Activated CD8-positive, alpha-beta T cell treated with anti-CD3 and anti-CD28 coated beads, Interleukin-2, amount 10 ng/mL, durations not matched to agents 7 days and 5 days (primary cell): ENCODE measurements at places on chromosomes 11 and 22. TPM values are rescaled to one million over a fixed set of nuclear protein-coding genes. Genes with fewer than 3 reads are reported as not detected.

DNA sequence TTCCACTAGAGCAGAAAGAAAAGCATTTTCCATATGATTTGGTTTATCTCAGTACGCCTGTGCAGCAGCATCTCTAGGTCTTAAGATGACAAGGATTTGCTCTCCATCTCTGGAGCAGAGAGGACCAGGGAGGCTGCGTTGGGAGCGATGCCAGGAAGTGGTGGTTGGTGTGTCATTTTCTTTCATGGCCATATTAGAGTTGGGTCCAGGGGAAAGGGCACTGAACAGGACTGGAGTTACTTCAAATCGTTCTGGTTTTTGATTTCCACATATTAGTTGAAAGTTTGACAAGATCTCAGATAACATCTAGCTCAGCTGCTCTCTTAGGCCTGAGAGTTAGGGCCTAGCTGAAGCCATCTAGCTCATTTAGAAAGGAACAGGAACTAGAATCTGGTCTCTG, 157.7 kb downstream of the ADAMTS15 start:
- DNase-seq, result no peak

DNA sequence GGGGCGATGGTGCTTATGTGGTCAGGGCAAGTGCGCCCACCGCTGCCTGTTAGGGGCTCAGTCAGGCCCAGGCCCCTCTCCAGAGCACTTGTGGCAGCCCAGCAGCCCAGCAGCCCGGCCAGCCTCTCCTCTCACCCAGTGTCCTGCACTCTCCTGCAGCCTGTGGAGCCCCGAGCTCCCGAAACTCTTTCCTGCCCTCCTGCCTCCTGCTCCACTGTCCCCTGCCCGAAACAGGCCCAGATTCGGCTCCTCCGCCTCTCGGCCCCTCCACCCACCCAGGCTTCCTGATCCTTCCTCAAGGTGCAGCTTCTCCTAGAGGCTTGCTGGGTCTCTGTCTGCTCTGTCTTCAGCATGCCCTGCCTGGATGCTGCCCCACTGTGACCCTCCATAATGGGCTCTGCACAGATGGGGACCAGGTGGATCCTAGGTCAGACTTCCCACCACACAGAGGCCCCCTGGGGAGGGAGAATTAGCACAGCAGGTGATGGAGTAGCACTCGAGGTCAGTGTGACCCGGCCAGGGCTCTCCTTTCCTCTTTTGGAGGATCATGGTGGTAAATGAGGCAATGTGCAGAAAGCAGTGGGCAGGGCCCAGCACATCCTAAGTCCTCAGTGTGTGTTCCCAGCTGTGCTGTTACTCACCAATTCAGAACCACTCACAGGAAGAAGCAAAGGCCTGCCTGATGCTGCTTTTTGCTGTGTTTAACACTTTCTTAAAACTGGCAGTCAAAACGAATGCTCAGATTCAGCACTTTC, 18.6 kb upstream of the NAP1L4 start:
- DNase-seq, result no peak

DNA sequence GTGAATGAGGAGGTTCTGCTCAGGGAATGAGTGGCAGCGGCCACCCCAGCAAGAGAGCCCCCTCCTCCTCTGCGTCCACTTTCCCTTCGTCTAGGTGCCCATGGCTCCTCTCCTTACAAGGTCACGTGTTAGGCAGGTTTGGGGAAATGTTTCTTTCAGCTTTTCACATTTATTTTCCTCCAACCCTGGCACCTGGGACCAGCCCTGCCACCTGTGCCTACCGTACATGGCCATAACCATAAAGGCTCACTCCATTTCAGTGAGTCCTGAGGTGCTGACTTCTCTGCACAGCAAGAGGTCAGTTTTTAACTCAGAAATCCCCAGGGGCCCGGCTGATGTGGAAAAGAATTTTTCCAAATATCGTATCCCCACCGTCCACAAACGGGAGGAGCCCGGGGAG, 71.2 kb downstream of the FLI1 start:
- no peak for DNase-seq

The MS4A12 gene
- total RNA-seq, result not detected

GRCh38 chr22:50605613-50606074, 5.1 kb downstream of the MAPK8IP2 start:
- DNase-seq, result no peak

The SLC15A3 gene
- total RNA-seq, result 2.0 TPM

DNA sequence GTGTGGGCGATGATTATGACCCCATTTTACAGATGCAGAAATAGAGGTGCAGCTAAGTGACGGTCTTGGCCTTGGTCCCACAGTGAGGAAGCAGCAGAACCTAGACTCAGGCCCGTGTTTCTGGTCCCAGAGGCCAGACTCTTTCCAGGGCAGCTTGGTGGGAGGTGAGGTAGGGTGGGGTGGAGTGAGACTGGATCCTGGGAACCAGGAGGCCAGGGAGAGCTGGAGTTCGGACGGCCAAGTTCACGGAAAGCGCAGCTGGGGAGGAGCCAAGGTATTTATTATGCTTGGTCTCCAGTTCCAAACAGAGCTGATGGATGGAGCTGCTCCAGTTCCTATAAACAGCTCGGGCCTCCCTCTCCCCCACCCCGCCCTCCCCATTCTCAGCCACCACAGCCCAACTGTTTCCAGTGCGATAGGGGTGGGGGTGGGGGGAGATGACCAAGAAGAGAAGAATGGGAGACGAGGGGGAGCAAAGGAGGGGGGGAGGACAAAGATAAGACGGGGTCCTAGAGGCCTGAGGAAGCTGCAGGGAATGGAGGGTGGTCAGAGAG, 16.2 kb downstream of the LRRC32 start:
- no peak for DNase-seq

DNA sequence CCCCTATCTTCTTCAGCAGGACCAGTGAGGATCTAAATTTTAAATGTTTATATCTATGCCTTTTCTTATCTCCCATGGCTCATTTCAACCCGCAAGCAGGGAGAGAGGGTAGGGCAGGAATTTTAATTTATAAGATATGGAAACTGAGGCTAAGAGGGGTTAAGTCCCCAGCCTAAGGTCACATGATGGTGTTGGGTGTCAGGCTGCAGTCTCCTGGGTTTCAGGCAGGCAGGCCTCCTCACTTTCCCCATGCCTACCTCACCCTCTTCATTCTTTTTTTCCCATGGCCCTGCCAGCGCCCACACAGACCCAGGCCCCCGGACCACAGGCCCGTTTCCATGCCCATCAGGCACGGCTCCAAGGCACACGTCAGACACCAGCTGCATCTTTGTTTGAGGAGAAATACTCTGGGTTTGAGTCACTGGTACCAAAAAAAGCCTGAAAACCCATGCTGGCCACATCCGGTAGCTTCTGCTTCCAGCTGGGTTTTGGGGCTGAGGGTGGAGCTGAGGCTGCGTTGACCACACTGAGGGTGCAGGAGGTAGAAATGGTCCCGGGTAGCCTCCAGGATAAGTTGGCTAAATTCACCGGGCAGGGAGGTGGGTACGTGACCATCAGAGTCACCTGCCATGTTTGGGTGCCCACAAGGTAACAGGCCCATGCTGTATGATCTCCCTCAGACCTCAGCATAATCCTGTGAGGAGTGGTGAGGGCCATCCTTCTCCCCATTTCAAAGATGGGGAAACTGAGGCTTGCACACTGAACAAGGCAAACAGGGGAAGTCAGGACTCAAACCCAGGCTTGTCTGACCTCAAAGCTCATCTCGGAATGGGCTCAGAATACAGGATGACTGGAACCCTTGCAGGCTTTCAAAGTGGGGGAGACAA, 7.5 kb downstream of the CRYBB1 start:
- peak; percentile 78 for DNase-seq

The TSPAN32 gene
- total RNA-seq, result 39.7 TPM

The MLC1 gene
- total RNA-seq, result 8.3 TPM

The CHST1 gene
- not detected for total RNA-seq

GRCh38 chr11:11981364-11981763, 27.1 kb downstream of the DKK3 start:
- DNase-seq, result no peak

The DDTL gene
- not detected for total RNA-seq
